ENCODE measurements at places on chromosomes 2 and 18.

DNA sequence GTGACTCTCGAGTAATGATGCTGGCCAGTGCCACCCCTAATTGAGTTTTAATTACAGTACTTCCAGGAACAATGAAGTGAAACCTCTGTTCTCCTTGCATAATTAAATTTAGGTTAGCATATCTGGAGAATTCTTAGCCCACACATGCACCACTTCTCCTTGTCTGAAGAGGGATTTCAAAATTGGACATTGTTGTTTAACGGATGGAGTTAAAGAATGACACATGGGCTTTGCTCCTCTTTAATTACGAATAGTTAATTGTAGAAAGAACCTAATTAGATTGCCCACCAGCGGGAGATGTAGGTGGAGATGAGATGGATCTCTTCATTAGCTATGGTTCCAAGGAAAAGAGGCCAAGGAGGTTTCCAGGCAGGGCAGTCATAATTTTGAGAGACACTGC lies 33.1 kb upstream of the EN1 start:
- DNase-seq, result no peak

DNA sequence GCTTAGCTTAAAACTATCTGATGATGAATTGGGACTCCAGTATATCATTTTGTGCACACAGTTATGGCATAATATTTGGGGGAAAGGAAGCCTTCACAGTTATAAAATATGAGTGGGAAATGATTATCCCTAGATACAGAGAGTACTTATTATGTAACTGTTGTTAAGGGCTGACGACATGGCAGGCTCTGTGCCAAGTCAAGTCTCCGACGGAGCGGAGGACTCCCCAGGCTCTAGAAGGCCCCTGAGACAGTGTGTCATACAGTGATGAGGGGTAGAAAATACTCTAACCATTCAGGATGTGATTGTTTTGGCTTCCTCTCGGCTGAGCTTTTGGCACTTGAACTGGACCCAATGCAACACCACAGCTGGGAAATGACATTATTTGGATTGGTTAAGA lies 211.8 kb downstream of the SLC8A1 start:
- DNase-seq, result no peak

DNA sequence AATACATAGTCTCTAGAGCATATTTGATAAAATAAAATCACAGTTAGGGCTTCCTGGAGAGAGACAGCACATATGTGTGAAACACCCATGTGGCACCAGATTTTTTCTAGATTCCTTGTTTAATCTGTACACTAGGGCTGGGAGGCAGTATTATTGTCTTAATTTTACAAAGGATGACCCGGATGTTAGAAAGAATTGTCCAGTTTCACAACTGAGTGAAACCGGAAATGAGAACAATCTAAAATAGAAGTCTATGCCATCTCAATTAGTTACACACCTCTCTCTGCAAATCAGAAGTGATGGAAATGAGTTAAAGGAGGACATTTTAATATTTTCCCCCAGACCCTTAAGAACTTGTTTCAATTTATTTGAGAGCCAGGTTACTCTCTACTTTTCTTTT lies 463.7 kb upstream of the DSEL start:
- no peak for DNase-seq

- no peak for DNase-seq
Measured at GRCh38 chr2:37544591-37545031, 126.8 kb downstream of the CDC42EP3 start.

DNA sequence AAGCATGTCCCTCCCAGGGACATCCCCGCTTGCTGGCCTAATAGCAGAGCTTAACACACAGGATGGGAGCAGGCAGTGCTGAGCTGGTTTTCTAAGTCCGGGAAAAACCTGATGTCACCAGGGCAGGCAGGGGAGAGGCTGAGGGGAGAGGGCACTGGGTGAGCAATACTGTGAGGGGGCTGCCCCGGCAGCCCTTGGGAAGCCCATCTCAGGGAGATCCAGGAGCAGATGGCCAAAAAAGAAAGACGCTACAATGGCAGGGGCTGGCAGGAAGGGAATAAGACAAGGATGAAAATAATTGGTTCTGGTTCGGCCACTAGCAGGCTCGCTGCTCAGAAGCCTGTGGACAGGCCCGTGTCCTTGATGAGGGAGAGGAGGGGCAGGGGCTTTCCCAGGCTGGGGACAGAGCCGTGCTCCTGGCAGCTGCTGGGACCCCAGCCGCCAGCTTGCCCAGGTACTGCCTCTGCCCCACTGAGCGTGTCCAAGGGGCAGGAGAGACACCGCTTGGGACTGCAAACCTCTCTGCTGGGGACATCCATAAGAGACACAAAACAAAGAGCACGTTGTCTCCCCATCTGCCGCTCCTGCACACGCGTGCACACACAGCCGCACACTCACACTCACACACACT lies 30.2 kb downstream of the SMAD7 start:
- no peak for DNase-seq

GRCh38 chr2:23988371-23988770 lies 21.5 kb upstream of the MFSD2B start:
- DNase-seq, result no peak

DNA sequence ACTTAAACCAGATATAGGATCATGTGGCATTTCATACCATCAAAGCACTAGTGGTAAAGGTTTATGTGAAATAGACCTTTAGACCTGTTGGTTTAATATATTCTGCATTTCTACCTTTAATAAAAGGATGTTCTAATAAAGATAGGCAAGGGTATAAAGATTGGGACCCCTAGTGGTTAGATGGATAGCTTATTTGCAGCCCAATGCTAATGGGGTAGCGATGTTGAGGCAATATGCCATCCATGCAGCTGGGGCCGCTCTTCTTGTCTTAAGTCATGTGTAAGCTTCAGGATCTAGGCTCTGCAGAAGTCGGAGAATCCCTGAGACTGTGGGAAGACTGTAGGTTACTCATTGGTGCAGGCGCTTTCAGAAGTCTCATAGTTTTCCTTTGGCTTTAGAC lies 114.9 kb downstream of the ICOS start:
- DNase-seq, result no peak

DNA sequence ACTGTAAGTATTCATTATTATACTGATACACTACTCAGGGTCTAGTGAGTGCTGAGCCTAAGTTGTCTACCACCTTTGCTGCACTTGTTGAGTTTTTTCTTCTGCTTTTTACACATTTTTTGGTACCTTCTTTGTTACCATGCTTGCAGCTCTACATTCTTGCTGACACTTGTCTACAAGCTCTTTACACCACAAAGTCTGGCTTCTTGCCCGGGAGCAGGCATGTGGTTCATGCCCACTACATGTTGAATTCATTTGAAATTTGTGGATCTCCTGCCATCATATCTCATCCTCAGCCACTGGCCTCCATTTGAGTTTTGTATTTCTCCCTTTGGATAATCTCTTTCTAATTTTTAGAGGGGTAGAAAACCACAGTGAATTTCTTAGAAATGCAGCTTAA lies 29.9 kb downstream of the IL18R1 start:
- DNase-seq, result no peak

DNA sequence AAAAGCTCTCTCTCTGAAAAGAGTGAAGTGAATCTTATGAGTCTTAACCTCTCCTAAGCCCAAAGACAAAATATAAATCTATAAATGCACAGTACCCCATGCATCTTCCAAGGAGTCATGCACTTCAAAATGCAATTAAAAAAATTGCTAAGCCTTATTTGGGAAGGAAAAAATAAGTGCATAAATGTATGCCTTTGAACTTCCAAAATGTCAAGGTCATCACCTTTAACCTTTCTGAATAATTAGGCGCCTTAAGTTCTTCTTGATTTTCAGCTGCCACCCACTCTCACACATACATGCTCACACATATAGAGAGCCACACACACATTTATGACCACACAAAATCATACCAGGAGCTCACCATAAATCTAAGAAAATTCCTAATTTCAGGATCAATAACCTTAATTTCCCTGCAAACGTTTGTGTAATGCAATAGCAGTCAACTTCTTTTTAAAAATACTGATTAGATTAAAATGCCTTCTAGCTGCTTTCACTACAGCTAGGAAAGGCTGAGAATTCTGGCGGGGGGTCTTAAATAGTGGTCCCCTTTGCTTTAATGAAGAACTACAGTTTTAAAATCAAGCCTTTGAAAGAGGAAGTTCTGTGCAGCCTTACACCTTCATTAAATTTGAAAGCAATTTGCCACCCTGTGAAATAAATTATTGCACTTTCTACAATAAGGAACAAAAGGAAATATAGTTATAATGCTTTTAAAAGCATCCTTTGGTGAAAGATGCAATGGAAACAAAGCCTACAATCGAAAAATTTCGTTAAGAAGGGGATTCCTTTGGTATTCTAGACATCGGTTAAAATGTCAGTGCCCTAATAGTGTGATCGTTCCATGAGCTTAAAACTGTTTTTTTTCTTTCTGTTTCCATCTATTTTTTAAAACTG lies 3.6 kb downstream of the HOXD11 start:
- no peak for DNase-seq

GRCh38 chr2:1266351-1266750 lies 146.9 kb upstream of the TPO start:
- DNase-seq, result no peak

DNA sequence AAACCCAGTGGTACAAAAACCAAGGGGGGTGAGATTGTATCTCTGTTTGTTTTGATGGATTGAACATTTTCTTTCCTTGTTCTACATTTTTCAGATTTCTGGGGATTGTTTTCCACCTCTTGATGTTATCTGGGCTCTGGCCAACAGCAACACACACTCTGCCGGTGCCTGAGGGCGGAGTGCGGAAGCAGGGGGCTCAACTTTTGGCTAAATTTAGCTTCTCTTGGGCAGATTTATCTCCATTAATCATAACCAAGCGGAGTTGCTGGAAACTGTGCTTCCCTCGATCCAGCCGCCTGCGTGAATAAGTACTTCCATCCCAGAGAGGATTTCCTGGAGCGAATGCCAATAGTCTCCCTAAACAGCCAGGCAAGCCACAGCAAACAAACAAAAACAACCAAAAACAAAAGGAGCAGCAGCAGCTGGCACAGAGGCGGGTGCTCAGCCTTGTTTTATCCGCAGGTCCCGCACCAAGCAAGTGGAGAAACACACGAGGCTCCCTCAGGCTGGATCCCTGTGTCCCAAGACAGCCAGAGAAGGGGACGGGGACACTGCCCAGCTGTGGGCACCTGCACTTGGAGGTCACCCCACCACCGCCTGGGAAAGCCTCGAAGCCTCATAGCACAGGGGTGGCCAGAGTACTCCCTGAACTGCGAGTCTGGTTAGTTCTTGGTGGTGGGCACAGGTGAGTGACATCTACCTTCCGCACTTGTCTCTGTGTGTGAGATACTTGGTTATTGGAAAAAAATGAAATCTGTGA lies 143.4 kb downstream of the NDUFA10 start:
- no peak for DNase-seq

DNA sequence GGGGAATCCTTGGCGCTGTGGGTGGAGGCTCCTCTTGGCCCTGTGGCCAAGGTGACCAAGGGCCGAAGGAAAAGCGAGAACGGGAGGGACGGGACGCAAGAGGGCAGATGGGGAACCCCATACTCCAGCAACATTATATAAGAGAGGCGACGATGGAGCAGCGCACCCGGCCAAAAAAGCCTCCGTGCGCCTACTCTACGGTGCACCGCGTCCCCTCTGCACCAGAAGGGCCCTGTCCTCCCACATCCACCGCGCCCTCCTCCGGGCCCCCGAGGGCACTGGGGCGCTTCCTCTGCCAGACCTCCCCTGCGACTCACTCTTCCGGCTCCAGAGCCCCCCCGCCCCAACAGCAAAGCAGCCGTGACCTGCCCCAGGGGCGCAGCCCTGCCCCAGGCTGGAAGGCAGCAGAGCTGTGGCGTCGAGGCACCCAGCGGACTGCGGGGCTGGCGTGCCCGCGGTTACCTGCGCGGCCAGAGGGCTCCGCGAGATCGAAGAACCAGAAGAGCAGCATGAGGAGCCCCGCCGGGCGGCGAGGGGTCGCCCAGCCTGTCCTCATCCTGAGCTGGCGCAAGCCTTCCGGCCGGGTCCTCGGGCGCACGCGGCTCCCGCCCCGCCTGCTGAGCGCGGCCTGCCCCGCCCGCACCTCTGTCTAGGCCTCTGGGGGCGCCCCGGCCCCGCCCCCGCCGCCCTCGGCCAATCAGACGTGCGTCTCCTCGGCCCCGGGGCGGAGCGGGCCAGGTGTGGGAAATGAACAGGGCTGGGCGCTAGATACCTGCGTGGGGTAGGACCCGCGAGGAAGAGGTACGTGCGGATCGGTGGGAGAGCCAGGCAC lies 106.3 kb upstream of the CD302 start:
- peak; percentile 76 for DNase-seq

GRCh38 chr2:45241061-45241561 lies 231.9 kb upstream of the SIX2 start:
- no peak for DNase-seq

DNA sequence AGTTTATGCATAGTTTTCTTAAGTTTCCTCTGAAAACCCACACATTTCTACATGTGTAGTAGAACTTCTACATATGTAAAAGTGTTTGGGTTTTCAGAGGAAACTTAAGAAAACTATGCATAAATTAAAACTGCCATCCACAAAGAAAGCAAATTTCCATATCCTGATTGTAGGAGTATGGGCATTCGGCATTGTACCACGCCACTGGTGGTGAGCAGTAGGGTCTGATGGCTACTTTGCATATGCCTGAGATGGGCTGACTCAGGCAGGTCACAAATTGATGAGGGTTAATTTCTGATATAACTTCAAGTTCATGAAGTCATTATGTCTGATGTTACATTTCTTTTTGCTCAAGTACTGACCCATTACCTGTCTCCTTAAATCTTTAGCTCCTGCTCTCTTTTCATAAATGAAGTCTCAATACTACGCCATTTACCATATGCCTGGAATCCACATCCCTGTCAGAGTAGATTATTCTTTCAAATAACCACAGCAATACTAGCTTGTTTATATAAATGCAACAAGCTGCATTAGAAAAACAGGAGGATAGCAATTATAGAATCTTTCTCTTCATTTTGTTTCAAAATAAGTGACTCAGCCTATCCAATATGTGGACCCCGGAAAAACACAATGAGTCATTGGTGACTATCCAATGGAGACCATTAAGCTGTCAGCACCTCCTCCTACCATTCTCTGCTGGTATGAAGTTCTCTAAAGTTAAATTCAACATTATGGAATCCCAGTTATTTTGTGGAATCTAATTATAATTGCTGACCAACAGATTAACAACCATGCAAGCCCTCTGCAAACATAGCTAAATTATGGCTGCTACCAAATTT lies 355.2 kb upstream of the UBE2E3 start:
- DNase-seq, result no peak

- DNase-seq, result no peak
Measured at GRCh38 chr2:203579730-203580129, 44.6 kb upstream of the RAPH1 start.

DNA sequence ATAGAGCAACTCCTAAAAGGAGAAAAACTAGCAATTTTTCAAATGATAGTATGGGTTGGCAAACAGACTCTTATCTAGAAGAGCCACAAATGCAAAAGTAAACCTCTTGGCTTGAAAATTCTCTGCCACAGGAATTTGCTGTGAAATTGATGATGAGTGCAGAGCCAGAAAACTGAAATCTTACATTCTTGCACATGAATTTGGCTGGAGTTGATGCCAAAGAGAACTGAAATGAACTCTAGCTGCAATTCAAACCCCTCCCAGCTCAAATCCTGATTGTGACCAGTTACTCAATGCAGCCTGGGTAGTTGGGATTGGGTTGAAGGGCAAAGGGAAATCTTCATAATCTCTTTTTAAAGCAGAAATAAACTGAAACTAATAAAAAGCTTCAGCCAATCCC lies 266.6 kb downstream of the PDE11A start:
- DNase-seq, result no peak

GRCh38 chr2:133726973-133727372 lies 158.7 kb upstream of the NCKAP5 start:
- no peak for DNase-seq
